T-cell (primary cell): ENCODE measurements at places on chromosomes 4 and X. TPM values are rescaled to one million over a fixed set of nuclear protein-coding genes. Genes with fewer than 3 reads are reported as not detected.

DNA sequence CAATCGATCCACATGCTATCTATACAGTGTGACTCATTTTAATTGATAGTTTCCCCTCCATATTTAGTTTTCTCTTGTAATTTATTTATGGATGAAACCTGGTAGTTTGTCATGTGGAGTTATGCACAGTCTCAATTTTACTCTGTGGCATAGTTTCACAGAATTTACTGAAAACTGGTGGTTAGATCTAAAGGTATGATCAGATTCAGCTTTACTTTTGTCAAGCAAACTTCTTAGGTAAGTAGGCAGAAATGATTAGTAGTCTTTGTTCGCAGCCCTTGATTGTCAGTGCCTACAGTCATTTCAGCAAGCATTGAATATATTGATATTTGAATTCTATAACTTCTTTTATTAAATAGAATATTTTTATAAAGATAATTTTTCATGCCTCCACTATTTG lies 2.5 kb downstream of the ADD1 start:
- no peak for DNase-seq

GRCh38 chr4:14308229-14308651 lies 680.7 kb upstream of the BOD1L1 start:
- no peak for DNase-seq

DNA sequence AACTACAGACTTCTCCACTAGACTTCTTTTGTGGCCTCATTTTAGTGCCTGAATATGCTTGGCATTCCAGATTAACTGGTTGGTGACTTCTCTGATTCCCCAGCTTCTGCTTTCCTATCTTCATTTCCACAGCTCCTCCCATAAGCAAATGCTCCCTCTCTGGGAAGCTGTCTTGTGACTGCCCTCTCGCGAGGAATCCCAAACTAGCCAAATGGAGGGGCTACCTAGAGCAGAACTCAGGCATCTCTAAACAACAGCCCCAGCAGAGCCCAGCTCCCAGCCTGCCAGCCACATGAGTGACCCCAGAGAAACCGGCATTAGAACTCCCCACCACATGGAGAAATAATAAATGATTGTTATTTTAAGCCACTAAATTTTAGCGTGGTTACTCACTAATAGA lies 7.6 kb upstream of the VEGFD start:
- no peak for DNase-seq

DNA sequence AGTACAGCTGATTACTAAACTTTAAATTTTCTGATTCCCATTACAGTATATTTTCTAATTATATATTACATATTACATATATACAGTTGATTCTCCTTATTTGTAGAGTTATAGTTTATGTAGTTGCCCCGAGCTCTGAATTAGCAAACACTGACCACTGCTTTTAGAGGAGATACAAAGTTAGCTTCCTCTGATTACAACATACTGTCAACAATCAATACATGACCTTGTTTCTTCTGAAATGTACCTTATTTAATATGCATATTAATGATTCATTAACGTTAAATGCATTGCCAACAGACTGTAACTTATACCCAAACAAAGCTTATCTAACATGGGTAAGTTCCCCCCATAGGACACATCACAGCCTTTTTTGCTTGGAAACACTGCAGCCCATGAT lies 81.5 kb downstream of the ATP10D start:
- no peak for DNase-seq

DNA sequence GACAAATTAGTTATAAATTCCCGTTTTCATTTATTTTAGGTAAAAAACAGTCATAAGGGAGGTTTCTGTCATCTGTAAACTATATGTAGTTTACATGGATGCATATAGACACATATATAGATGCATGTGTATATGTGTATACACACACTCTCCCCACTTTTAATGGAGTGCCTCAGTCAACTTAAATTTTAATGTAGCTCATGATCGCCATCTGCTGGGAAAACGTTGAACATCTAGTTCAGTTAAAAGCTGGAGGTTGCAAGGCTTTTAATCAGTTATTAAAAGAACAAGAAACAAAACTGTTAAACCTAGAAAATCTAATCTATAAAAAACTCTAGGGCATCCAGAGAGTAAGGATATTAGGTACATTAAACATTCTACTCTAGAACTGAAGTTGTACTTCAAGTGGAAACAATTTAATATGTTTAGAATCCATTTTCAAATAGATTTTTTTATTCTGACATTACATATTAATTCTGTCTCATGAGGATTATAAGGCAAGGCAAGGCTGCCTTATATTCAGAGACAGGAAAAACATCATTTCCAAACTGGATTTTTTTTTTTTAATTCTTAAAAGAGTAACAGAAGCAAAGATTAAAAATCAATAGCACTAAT lies 122.6 kb downstream of the SHISA3 start:
- DNase-seq, result peak; percentile 43

DNA sequence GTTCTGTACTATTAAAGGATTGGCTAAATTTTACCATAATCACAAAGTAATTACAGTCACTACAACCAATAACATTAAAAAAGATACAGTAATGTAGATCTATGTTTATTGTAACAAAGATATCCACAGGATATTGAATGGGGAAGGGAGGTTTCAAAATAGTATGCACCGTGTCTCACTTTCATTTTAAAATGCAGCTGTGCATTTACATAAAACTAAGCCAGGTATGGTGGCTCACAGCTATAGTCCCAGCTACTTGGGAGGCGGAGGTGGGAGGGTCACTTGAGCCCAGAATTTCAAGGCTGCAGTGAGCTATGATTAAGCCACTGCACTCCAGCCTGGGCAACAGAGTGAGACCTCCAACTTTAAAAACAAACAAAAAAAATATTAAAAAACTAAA lies 8.5 kb downstream of the SRP72 start:
- no peak for DNase-seq

- no peak for DNase-seq
Measured at GRCh38 chr4:40525752-40526598, 103.7 kb downstream of the RBM47 start.

The PLXNB3 gene
- 0.47 TPM for total RNA-seq
